ENCODE measurements at places on chromosomes 3 and 15. TPM values are rescaled to one million over a fixed set of nuclear protein-coding genes. Genes with fewer than 3 reads are reported as not detected.

- no peak for DNase-seq
Observed at GRCh38 chr3:59115364-59116232, 65.8 kb upstream of the CFAP20DC start.

DNA sequence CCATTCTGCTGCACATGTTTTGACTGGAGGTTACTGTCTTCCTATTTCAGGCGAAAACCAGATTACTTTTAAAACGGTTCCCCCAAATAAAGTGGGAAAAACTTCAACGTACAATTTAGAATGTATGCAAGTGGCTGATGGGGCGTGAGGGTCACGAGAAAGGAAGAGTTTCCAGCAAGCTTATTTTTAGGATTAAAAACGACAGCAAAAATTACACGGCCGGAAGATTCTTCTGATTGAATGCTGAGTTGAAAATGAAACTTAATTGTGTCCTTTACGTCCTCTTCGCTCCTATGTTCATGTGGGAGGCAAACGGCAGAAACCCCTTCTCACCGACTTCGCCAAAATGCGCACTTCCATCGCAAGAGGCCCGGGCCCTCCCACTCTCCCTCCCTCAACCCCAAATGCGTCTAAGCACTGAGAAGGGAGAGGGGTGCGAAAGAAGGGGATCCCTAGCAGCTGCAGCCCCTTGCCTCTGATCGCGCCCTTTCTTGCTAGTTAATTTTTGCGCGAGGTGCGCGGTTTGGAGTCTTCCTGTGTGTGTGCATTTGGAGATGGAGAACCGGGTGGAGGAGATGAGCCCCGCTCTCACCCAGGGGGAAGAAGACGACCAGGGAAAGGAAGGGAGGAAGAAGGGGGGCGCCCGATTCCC, 656 bp downstream of the CD47 start:
- DNase-seq = peak; percentile 42

DNA sequence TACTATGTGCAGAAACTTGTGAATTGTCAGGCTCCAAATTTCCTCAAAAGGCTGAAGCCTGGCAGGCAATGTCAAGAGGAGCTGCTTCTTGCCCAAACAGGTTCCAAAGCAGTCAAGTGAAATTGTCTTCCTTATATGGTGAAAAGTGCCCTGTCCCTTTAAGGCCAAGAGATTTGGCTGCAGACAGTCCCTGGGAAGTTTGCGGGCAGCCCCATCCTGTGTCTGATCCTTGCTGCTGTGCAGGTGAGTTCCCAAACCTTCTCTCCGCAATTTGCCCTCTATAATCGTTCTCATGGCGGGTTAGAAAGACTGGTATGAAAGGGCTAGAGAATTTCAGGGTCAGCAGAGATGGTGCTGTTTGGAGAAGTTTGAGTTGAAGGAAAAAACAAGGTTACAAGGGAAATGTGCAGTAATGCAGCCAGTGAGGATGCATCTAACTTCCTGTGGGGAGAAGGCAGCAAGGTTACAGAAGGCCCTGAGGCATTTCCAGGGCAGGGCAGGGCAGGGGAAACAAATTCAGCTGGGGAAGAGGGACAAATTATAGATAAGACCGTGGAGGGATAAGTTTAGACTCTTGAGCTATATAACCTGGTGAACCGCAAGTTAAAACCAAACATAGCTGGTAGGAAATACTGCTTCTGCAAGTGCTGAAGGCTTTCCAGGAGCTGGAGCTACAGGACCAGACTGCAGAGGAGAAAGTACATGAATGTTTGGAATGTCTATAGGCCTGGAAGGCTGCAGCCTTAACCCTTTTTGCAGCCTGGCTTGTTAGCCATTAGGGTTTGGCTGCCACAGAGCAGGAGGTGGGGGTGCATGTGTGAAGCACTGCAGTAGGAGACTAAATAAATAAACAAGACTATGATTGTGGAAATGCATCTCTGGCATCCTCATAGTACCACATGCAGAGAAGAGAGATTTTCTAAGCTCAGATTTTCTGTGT, 256.2 kb upstream of the IL12A start:
- peak; percentile 96 for DNase-seq

DNA sequence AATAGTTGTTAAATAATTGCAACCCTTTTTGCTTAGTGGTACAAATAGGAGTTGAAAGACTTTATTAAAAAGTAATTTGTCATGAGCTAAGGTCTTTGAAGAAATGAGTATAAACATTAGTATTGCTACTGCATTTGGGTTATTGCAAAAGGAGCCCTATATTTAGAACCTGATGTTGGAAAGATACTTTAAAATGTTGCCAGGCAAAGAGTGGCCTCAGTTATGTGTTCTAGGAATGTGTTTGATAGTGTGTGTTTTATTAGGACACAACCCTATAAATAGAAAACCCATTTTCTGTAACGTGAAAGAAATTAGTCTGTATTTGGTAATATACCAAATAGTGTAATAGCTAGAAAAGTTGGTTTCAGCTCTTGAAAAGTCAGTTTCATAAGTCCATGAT, 10.7 kb downstream of the VPS8 start:
- no peak for DNase-seq

DNA sequence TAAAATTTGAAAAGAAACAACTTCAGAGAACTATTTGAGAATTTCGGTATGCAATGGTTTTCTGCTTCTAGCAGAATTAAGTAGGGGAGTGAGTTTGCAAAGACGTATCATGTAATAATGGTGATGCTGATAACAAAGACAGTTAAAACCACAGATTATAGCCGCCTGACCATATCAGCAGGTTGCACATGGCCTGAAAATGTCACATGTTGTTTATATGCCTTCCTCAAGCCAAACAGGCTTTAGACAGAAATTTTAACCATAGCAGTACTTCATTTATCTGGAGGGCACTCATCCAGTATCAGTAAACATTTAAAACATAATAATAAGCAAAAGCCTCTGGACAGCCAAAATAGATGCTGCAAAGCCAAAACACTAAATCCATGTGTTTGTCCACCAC, 131.7 kb downstream of the RYR3 start:
- no peak for DNase-seq

DNA sequence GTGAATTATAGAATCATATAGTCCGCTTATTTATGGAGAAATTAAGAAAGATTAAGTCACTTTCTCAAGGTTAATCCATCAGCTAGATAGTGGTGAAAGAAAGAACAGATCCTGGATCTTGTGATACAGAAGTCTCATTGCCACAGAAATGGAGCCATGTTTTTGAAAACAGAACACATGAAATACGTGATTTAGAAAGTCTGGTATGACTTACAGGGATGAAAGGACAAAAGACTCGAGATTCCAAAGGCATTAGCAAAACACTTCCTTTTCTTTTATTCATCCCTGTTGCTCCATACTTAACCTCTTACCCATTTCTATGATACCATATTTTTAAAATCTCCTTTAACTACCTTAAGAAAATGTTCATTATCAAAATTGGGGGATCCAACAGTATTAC, 40.0 kb upstream of the TEX9 start:
- DNase-seq = no peak

GRCh38 chr15:40372981-40373380, 9.5 kb upstream of the KNSTRN start:
- no peak for DNase-seq

- no peak for DNase-seq
Observed at GRCh38 chr3:105362021-105362665, 4.6 kb upstream of the ALCAM start.

GRCh38 chr3:189276444-189277219, 104.9 kb downstream of the TPRG1 start:
- DNase-seq = peak; percentile 89

GRCh38 chr3:45330510-45331295, 57.7 kb upstream of the LARS2 start:
- DNase-seq = no peak

- peak; percentile 36 for DNase-seq
Observed at GRCh38 chr15:60591496-60592370, 112.8 kb upstream of the ICE2 start.

DNA sequence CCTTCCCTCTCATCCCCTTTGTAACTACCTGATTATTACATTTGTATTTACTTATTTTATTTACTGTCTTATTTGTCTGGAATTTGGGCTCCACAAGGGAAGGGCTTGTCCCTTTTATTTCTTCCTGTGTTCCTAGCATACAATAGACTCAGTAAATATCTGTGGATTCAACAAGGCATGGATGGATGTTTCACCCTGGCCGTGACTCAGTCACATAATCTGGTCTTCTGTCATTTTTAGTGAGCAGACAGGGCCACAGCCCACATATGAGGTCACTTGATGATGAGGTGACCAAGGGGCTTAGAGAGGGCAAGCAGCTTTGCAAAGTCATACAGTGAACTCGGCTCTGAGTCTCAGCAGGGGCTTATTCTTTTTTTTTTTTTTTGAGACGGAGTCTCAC, 7.8 kb upstream of the DAG1 start:
- DNase-seq = no peak

GRCh38 chr3:151789853-151790463, 24.0 kb upstream of the AADAC start:
- DNase-seq = no peak

GRCh38 chr15:77781946-77782240, 149.2 kb upstream of the LINGO1 start:
- no peak for DNase-seq

- DNase-seq = no peak
Observed at GRCh38 chr3:32948625-32949445, 2.6 kb upstream of the CCR4 start.

DNA sequence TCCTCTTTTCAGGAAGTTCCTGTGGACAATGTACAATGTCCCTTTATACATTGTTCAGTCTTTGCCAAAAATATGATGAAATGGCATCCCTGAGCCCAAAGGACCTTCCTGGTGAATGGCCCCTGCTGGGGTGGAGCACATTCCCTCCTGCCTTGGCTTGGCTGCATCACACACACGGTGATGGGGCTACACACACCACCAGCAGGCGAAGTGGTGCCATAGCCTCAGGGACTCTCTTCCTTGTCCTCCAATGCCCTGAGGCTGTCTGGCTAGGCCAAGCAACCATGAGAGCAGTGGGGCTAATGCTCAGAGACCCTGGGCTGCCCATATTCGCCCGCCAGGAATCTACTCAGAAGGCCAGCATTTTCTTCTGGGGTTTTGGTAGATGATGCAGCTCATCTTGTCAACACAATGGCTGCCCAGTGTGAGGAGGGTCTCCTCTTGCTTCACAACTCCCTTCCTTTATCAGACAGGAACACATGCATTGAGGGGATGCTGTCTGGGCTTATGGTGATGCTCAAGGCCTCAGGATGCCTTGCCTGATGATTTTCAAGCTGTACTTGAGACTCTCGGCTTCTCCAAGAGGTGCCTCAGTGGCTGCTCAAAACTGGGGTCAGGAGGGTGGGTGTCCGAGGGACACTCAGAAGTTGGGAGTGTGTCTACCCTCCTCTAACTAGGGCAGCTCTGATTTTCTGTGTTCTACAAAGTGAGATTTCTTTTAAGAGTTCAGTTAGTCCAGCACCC, 40.9 kb upstream of the EPHB1 start:
- DNase-seq = peak; percentile 19

GRCh38 chr3:73571238-73571794, 53.4 kb downstream of the PDZRN3 start:
- no peak for DNase-seq

DNA sequence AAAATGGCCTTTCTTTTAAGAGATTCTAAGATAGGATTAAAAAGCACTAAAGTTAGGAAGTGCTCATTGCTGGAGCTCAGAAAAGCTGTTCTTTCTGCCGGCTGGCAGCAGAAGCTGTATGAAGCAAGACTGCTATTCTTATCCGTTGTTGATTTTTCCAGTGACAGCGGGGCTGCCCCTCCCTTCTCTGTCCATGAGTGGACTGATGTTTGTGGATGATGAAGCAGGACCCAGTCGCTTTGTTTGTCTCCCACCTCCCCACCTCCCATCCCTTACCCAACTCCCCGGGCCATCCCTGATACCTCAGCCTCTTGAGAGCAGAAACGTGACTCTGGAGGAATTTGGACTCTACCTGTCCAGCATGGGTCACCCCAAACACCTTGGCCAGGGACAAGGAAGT, 10.3 kb upstream of the MUSTN1 start:
- DNase-seq = no peak

DNA sequence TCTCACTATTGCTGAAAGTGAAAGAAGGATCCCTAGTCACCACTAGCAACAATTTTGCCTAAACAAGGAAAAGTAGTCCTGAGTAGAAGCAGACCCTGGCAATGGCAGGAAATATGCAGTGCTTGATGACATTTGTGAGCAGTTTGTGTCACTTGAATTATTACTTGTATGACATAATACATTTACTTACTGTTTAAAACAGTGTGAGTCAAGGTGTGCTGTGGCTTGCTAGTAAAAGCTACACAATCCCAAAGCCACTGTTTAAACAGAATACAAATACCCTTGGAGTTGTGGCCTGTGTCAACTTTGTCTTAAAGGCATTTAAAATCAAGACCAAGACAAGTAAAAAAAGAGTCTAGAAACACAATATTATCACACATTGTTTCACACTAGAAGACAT, 775.4 kb downstream of the ROBO1 start:
- DNase-seq = no peak

- no peak for DNase-seq
Observed at GRCh38 chr3:14000556-14000955, 120.7 kb upstream of the WNT7A start.

DNA sequence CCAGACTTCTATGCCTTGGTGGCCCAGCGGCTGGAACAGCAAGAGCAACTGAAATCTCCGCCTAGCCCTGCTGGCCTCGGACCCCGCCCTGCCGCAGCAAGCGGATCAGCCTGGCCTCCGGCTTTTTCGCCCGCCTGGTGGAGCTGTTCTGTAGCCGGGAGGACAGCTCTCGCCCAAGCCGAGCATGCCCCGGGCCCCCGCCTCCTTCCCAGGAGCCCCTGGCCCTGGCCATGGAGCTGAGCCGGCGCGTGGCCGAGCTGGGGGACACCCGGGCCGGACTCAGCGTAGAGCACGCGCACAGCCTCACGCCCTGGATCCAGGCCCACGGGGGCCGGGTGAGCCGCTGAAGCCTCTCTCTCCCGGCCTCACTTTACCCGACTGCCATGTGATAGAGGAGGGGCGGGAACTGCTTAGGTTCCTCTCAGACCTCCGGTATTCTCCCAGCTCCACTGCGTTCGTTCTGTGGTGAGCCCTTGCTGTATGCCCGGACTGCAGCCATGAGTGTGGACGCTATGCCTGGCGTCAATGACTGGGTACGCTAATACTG, 24.1 kb upstream of the MRPL3 start:
- DNase-seq = peak; percentile 86

DNA sequence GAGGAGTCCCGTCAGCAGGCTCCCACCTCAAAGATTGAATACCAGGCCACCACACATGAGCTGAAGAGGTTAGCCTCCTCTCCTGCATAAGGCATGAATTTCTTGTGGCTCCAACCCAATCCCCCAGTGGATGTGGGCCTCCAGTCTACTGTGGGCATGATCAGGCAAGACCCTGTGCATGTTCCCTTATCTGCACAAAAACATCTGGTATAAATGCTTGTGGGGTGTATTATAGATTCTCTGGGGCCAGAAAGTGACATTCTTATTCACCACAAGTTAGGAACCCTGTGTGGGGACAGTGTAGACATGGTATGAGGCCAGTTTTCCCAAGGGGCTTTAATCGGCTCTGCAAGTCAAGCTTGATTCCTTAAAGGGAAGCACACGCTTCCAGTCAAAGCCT, 18.2 kb upstream of the UBP1 start:
- no peak for DNase-seq

GRCh38 chr3:138186221-138186620, 880 bp upstream of the ARMC8 start:
- no peak for DNase-seq

Gene EPB42
- not detected for total RNA-seq

Gene DOCK3
- total RNA-seq = 0.26 TPM

Gene PARP14
- total RNA-seq = 17.9 TPM

Gene WDR76
- 49.9 TPM for total RNA-seq

Gene CSTA
- total RNA-seq = 1.7 TPM

Gene AADAC
- not detected for total RNA-seq

Gene AADACL2
- total RNA-seq = not detected

Gene ZNF860
- total RNA-seq = not detected

Gene AP3B2
- total RNA-seq = not detected

Gene CD200R1
- total RNA-seq = 0.67 TPM

Gene TFDP2
- 70.6 TPM for total RNA-seq

Gene NTRK3
- total RNA-seq = 4.0 TPM

Gene RASGRF1
- not detected for total RNA-seq

Measured in MG63 (cell line).